ENCODE measurements at places on chromosomes 16 and 17.

DNA sequence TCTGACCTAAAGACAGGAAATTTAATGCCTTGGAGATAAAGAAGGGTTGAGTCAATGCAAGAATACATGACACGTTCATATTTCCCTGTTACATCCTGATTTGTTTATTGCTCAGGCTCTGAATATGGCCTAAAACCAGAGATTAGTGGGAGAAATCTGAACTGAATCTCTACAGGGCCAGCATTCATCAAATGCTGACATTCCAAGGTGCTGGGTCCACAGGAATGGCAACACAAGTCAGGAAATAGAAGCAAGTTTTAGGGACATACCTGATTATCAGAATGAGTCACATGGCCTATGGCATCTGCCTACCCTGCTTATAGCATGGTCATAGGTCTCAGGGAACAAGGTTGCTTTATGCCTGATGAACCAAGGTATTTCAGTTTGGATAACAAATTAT is 117.4 kb upstream of the CES5A start:
- DNase-seq, result no peak

GRCh38 chr16:20300312-20301097 is 26.8 kb downstream of the GP2 start:
- no peak for DNase-seq

GRCh38 chr16:56057151-56057550 is 134.1 kb upstream of the GNAO1 start:
- DNase-seq, result no peak

DNA sequence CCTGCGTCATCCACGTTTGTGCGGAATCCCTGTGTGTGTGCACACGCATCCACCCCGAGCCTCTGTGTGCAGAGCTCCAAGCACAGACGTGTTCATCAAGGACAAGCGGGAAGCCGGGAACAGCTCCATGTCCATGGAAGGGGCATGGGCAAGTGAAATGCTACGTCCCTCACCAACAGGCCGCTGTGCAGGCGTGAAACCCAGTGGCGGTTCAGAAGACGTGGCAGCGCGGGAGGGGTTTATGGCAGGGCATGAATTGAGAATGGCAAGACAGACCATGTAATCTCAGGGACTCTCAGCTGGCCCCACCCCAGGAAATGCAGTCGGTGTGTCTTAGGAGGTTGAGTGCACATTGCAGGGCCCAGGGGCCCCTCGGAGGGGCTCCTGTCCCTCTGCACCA is 52.7 kb downstream of the TBC1D16 start:
- no peak for DNase-seq

DNA sequence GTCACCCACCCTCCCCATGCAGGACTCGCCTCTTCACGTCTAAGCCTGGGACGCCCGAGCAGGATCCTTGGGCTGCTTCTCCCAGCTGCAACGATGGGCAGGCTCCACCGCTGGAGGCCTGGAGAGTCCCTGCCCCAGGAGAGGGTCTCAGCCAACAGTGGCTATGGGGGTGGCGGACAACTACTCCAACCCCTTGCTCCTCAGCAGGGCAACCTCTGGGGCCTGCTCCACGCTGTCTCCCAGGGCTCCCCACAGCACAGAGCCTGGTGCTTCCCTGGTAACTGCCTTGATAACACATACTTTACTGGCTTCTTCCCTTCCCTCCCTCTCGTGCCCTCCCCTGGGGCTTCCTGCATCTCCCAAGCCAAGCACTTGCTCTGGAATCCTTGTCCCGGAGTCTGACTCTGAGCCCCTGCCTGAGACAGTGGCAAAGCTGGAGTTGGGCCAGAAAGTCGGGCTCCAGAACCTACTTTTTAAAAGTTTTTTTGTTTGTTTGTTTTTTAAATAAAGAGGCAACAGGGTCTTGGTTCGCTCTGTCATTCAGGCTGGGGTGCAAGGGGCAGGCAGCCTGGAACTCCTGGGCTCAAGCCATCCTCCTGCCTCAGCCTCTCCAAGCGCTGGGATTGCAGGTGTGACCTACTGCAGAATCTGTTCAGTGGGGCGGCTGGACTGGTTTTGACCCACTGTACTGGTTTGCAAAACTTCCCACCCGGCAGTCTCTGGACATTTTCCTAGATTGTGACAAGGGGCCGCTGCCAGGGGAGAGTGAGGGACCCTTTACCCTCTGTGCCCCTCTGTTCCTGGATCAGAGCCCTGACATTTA is 99.4 kb downstream of the TNFRSF13B start:
- DNase-seq, result no peak

DNA sequence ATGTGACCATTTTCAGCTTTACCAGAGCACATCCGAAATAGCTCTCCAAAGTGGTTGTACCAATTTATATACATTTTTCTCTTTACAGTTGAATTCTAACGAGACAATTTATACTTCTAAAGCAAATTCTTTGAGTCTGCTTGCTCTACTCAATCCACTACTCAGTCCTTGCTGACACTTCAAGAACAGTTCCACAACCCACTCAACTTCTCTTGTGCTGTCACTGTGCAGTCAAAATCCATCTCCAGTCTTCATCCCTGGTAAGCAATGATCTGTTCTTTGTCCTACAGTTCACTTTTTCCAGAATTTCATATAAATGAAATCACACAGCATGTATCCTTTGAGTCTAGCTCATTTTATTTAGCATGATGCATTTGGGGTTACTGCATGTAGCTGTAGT is 30.6 kb downstream of the NETO2 start:
- no peak for DNase-seq

DNA sequence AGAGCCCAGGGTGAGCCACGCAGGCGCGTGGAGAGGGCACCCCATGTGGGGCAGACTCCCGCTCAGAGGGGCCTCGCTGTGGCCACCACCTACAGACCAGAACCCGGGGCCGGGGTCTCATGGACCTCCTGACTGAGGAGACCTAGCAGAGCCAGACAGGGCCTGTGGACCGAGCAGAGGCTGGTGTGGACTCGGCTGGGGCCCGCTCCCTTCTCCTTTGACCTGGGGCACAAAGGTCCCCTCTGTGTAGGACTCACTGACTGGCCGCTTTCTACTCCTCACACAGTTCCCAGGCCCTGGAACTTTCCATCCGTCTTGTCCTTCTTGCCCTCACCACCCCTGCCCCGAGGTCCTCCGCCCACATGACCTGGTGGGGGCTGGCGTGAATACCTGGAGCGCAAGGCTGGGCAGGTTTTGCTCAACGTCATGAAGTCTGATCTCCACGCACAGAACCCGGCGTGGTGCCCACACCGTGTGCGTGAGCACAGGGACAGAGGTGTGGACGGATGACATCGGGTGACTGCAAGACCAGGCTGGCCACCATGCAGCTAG is 44.7 kb upstream of the ACSF3 start:
- no peak for DNase-seq

DNA sequence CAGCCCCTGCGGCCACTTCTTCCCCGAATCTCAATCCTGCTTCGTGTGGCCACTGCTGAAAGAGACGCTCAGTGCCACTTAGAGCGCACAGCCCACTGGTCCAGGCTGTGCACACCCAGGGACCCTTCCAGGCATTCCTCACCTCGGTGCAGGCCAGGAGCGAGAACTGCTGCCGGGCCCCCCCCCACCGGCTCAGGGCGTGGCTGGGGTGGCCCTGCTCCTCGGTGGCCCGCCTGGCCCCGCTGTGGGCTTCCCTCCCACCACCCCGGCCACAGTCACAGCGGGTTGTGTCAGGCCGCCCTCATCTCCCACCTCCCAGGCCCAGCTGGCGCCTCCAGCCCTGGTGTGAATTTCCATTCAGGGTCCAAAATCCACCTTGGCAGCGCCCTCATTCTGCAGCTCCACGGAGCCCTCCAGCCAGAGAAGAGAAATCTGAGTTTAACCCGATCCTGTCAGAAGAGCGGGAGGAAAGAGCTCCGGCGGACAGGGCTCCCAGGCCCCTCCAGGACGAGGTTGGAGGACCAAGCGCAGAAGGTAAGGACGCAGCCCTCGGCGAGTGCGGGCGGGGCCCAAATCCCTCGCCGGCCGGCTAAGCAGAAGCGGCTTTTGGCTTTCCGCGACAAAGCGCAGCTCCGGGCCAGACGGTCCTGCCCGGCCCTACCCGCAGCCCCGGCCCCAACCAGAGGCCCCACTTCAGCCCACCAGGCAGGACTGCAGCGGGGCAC is 12.0 kb downstream of the TBC1D16 start:
- no peak for DNase-seq

DNA sequence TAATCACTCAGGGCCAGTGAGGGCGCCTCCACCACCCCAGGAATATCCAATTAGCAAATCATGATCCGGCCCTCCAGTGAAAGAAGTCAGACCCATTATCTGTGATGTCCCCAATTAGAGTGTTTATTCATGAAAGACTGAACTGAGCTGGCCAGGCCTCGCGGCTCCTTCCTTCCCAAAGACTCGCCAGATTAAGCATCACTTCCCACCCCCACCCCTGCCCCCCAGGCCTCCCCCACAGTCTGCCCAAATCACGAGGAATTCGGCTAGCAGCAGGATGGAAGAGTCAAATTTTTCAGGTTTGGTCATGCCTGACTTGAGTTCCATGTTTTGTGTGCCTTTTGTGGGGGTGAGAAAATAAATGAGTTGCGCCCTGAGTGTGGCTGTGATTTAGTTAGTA is 298.4 kb upstream of the SALL1 start:
- DNase-seq, result no peak

DNA sequence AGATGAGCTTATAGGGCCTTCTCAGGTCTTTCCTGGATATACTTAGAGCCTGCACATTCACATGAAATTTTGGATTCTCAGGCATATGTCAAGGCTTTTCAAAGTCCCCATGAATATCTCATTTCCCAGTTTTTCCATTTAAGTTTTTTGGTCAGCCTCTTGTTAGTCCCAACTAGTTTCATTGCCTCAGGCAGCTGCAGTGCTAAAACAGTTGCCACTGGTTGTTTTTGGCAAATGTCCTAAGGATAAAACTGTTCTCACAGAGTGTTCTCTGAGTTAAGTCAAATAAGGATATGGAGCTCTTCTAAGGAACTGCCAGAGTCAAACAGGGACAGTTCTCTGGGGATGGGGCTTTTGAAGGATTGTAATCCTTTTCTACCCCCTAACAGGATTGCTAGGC is 39.9 kb upstream of the ABCC11 start:
- no peak for DNase-seq
